Stimulated activated naive CD4-positive, alpha-beta T cell (primary cell): ENCODE measurements at places on chromosomes 7 and 10.
A peak's percentile ranks its signal among the peaks of the same experiment; 100 is the strongest.

DNA sequence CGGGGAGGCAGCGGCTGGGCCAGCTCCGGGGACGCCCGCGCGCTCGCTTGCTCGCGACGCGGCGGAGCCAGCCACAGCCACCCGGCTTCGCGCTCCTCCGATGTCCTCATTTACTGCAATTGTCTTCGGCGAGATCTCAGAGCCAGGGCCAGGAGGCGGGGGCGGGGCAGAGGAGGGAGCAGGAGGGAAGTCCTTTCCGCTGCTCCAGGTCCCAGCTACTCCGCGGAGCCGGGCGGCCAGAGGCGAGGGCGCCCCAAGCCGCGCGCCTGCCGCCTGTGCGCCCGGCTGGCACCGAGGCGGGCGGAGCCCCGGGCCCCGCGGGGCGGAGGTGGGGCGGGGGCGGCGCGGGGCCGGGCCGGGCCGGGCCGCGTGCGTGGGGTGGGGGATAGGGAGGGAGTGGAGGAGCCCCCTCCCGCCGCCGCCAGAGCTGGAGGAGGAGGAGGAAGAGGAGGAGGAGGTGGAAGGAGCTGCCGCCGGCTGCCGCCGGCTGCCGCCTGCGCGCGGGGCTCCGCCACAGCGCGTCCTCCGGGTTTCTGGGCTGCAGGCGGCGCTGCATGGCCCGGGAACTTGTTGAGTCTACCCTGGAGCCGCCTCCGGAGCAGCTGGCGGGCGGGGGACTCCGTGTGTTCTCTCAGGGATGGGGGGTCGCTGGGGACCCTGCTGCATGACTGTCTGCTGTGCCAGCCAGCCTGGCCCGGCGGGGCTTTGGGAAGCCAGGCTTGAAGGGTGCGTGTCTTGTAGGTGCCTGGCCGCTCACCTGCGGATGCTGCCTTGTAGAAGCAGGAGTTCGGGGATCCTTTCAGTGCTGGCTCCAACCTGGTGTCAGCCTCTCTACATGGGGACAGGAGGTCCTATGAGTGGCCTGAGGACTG lies at the start of gene INSYN2A:
Gene INSYN2A (minus strand): TSS at position 310 of the 872 bp plus-strand sequence. CDS start 20,196 bp downstream, outside the sequence.
- DNase-seq: no peak

- DNase-seq: no peak
Observed at GRCh38 chr10:127877116-127877515, 15.6 kb downstream of the CLRN3 start.

GRCh38 chr7:4835398-4836205 lies 26.2 kb downstream of the PAPOLB start:
- no peak for DNase-seq

GRCh38 chr10:66941491-66941890 lies 15.7 kb downstream of the LRRTM3 start:
- DNase-seq: no peak

GRCh38 chr7:107078517-107078966 lies 34.0 kb downstream of the PRKAR2B start:
- DNase-seq: no peak

GRCh38 chr7:90668992-90669391 lies 72.9 kb downstream of the CDK14 start:
- no peak for DNase-seq

DNA sequence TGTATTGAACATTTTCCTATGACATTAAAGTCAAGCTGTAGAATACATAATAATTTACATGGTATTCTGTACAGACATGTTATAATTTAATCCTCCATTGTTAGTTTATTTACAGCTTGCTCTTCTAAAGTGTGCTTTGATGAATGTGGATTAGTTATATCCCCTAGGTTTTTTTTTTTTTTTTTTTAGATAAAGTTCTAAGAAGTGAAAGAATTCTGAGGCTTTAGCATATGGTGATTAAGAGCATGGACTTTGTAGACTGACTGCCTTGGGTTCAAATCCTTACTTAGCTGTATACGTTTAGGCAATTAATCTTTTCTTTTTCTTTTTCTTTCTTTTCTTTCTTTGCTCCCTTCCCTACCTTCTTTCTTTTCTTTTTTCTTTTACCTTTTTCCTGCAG lies 44.9 kb downstream of the MKLN1 start:
- no peak for DNase-seq

- no peak for DNase-seq
Observed at GRCh38 chr10:100759331-100759730, 13.9 kb downstream of the PAX2 start.

- no peak for DNase-seq
Observed at GRCh38 chr7:85061456-85061855, 125.4 kb downstream of the SEMA3D start.

- DNase-seq: no peak
Observed at GRCh38 chr7:32935558-32935957, 21.7 kb upstream of the FKBP9 start.

DNA sequence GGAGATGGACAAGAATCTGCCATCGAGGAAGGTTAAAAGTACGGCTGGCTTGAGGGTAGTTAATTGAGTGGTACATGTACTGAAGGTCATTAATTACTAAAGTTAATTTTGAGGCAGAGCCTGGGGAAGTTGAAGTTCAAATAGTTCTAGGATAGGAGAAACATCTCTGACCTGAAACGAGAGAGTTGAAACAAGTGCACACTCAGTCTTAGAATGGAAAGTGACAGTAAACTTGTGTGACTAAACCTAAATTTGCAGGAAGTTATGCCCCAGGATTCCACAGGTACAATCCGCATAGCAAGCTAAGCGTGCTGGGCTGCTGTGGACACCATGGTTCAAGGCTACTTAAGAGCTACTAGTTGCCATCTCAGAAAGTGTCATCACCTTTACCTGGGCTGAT lies 209.9 kb downstream of the CHCHD3 start:
- no peak for DNase-seq

DNA sequence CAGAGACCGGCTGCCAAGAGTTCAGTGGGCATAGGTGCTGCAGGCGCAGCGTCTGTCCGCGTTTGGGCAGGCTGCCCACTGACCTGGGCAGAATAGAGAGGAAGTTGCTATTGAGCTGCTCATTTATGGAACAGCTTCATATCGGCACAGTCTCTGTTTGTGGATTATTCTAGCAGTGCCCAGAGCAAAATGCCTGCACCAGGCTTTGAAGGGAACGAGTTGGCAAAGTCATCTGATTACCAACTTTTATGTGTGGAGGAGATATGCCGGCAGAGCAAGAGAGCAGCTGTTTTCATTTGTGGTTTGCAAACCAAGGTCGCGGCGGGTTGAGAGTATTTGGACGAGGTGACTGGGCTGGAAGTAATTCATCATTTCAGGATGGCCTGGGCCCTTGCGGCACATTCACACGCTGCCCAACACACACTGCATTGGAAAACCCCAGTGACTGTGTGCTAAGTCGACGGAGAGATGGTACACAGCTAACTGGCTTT lies 228.5 kb downstream of the TCERG1L start:
- no peak for DNase-seq

DNA sequence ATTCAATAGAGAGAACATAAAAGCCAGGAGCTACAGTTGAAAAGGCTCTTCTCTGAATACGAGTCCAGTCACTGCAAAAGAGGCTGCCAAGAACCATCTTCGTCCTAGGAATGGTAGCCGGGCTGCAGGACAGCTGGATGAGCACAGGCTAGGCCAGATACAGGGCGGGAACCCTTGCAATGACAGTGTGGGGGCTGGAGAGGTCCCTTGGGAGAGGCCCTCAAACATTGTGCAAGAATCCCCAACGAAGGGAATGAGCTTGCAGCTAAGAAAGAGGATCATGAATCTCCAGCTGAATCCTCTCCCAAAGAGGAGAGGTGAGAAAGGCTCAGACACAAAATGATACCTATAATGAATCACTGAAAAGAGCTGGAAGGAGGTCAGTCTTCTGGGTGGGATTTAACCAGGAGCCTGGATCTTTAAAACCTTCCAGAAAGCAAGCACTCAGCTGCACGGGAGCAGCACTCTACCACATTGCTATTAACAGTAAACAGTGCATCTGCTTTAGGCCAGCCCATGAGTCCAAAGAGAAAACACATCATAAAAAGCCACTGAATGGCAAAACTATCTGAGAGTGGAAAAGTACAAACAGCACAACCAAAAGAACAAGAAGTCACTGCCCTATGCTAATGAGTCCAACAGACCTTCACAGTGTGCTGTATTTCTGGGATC lies 287.9 kb downstream of the TNS3 start:
- no peak for DNase-seq

DNA sequence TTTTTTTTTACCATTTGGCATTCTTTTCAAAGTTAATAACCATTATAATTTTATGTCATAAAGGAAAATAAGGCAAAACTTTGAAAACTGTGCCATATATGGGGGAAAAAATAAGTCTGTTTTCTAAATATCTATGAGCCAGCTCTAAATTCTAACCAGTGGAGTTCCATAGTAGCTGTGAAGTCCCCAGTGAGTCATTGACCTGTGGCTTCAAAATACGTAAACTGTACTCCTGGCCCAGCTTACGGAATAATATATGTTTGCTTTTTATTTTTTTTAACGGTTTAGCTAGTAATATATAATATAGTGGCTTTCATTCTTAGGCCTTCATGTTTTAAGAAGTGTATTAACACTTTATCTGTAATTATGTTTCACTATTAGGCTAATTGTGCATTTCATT lies 20.5 kb downstream of the ZRANB1 start:
- no peak for DNase-seq

GRCh38 chr10:42783181-42783549 lies 570 bp downstream of the BMS1 start:
- DNase-seq: no peak

GRCh38 chr10:57979491-57979890 lies 288.2 kb downstream of the IPMK start:
- no peak for DNase-seq

GRCh38 chr7:54705436-54705835 lies 53.6 kb downstream of the SEC61G start:
- no peak for DNase-seq

- DNase-seq: no peak
Observed at GRCh38 chr10:128048819-128049210, 77.4 kb downstream of the MKI67 start.

- DNase-seq: no peak
Observed at GRCh38 chr10:35307297-35307696, 29.0 kb upstream of the CCNY start.

DNA sequence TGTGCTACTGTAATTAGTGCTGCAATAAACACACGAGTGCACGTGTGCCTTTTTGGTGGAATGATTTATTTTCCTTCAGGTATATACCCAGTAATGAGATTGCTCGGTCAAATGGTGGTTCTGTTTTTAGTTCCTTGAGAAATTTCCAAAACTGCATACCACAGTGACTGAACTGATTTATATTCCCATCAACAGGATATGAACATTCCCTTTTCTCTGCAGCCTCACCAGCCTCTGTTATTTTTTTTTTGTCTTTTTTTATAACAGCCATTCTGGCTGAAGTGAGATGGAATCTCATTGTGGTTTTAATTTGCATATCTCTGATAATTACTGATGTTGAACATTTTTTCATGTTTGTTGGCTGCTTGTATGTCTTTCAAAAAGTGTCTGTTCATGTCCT lies 922.9 kb upstream of the LRRN3 start:
- DNase-seq: no peak

DNA sequence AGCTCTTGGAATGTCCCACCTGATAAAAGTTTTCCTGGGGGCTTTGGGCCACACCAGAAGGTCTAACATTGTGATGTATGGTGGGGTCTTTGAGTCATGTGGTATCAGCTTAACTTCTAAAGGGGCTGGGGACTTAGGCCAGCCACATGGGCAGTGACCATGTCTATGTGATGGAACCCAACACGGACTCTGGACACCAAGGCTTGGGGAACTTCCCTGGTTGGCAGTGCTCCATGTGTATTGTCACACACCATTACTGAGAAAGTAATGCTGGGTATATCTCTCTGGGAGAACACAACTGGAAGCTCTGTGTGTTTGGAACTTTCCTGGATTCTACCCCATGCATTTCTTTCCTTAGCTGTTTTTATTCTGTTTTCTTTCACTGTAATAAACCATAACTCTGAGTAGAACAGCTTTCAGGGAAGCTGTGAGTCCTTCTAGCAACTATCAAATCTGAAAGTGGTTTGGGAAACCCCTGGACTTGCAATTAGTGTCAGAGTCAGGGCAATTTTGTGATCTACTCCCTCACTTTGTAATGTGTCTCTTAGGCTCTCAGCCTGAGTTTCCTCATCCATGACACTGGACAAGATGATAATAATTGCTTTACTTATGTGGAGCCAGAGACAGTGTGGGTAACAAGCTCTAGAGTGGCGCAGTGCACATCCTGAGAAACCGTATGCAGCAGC lies 28.4 kb upstream of the AGK start:
- DNase-seq: no peak

GRCh38 chr10:105148921-105149320 lies 507.8 kb downstream of the SORCS3 start:
- DNase-seq: no peak

GRCh38 chr10:37582237-37582636 lies 275.2 kb downstream of the ZNF248 start:
- no peak for DNase-seq

GRCh38 chr10:132447446-132448247 lies 50.6 kb downstream of the PWWP2B start:
- DNase-seq: peak; percentile 84

DNA sequence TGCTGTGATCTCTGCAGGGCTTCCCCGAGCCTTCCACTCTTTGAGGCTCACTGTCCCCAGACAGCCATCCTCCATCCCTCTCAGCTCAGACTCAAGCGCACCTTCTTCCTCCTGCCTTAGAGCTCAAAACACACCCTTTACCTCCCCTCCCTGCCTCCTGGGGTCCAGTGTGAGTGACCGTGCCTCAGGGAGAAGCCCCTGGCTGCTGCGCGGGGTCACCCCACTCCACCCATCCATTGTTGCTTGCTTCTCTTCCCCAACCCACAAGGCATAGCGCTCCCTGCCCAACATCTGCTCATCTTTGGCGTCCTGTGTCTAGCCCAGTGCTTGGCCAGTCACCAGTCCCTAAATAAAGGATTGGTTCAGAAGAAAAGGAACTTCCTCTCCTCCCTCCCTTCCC lies 170.3 kb downstream of the TCERG1L start:
- no peak for DNase-seq

GRCh38 chr10:132487241-132488135 lies 50.1 kb upstream of the INPP5A start:
- DNase-seq: no peak

DNA sequence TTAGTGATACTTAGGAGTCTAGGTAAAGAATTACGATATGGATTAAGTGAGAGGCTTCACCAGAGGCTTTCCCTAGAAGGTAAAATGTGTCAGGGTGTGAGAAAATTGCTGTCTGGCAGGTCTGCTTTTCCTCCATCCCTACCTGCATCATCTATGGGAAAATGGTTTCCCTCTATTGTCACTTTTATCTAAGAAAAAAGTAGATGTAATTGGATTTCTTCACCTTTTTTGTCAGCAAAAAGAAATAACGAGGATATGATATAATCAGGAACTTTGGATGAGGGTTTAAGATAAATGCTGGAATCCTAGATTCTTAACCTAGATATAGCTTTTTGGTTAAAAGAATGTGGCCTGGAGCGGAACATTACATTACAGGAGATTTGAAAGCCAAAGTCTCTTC lies 146.1 kb downstream of the MAGI2 start:
- no peak for DNase-seq

- no peak for DNase-seq
Observed at GRCh38 chr10:71272056-71272771, 46.8 kb upstream of the SLC29A3 start.

- DNase-seq: no peak
Observed at GRCh38 chr7:101932083-101932482, 114.7 kb downstream of the CUX1 start.
